Stimulated activated CD8-positive, alpha-beta memory T cell treated with anti-CD3 and anti-CD28 coated beads, Interleukin-12 subunit alpha, Interleukin-12 subunit beta, amount 100 ng/mL, for 1 hour (primary cell): ENCODE measurements at places on chromosomes 12 and 14.

- DNase-seq: no peak
Measured at GRCh38 chr12:71949646-71950045, 11.0 kb downstream of the TPH2 start.

GRCh38 chr12:27000961-27001360 is 13.2 kb downstream of the TM7SF3 start:
- no peak for DNase-seq

DNA sequence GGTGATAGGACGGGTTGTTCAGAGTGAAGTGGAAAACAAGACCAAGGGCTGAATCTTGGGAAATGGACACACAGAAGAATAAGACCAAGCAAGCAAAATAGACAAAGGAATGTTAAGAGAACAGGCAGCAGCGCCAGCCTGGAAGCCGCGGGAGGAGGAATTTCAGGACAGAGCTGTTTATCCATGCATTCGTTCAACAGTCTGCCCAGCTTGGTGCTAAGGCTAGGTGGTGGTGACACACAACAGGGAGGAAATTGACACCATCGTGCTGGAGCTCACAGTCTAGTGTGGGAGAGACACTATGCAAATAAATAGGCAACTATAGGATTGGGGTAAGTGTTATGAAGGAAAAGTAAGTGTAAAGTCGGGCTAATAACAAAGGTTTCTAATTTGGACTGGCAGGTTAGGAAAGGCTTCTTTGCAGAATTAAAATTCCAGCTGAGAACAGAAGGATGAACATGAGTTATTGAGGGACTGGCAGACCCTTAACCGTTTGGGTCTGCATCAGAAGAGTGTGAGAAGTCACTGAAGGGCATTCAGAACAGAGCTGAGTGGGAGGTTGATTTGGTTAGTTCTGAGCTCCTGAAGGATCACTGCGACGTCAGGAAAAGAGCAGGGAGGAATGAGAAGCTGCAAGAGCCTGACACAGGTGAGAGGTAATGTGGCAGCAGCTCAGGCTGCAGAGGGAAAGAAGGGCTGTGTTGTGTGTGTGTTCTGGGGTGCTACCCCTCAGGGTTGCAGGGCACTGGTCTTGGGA is 242.6 kb upstream of the FKBP4 start:
- DNase-seq: no peak

GRCh38 chr14:74910556-74910955 is 12.5 kb downstream of the RPS6KL1 start:
- no peak for DNase-seq

GRCh38 chr12:104694161-104694560 is 237.4 kb downstream of the CHST11 start:
- DNase-seq: no peak

DNA sequence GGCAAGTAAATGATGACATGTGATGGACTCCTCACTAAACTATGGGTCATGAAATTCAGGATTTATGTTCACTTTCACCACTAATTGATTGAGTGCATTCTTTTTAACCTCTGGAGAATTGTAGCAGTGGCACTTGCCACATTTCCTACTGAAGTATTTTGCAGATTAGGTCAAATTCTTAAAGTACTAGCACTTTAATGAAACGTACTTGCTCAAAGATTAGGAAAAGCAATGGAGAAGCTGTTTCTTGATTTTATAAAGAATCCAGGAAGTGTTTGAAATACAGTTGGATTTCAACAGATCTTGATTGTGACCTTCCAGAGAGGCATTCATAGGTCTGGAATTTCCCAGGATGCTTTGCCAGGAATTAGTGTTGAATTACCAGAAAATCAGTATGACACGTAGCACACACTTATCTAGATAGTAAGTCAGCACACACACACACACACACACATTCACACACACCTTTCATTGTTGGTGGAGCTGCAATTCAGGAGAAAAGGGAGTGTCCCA is 162.6 kb downstream of the MYRFL start:
- no peak for DNase-seq

DNA sequence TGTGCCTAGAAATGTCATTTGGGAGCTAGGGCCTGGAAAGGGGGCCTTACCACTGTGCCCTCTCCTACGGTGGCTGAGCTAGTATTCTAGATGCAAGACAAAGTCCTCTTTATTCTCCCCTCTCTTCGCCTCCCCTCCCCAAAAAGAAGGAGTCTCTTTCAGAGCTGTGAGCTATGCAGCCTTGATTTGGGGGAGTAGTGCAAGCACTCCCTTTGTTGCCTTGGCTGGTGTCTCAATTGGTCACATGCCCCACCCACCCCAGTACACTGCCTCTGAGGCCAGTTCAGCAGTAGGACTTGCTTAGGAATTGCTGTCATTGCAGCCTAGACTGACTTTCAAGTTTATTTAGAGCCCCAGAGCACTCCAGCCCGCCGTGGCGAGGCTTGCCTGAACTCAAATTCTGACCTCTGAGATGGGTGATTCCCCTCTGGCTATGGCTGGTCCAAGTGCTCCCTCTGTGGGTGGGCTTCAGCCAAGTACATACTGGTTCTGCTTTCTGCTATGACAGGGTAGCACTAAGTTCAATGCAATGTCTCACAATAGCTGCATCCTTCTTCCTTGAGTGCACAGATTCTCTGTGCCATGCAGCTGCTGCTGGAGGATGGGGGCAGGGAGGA is 37.0 kb upstream of the FBXO33 start:
- DNase-seq: peak; percentile 13

DNA sequence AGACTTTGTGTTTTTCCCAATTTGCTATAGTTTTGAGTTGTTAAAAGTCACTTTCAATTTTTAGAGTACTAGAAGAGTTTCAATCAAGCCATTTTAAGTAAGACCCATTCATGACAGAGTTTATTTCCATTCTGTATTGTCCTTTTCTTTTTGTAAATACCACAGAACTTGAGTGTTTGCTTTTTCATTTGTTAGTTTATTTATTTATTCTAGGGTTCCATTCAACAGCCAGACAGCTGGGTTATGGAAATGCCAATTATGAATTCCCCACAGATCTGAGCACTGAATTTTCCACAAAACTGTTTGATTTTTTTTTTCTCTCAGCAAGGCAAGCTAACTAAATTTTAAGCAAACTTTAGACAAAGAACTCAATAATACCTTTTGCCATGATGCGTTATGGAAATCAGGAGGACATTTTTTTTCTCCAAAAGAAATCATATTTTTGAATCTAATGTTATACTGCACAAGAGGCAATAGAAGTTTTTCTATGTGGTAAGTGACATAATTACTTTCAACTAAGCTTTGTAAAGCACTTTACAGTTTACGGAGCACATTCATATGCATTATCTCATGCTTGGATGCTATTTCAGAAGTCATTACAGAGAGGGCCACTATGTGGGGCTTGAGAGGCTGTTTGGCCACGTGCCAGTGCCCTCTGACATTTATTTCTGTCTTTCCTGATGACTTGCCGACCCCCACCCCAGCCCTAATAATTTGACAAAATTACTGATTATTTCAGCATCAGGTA is 181.5 kb downstream of the VRK1 start:
- no peak for DNase-seq

DNA sequence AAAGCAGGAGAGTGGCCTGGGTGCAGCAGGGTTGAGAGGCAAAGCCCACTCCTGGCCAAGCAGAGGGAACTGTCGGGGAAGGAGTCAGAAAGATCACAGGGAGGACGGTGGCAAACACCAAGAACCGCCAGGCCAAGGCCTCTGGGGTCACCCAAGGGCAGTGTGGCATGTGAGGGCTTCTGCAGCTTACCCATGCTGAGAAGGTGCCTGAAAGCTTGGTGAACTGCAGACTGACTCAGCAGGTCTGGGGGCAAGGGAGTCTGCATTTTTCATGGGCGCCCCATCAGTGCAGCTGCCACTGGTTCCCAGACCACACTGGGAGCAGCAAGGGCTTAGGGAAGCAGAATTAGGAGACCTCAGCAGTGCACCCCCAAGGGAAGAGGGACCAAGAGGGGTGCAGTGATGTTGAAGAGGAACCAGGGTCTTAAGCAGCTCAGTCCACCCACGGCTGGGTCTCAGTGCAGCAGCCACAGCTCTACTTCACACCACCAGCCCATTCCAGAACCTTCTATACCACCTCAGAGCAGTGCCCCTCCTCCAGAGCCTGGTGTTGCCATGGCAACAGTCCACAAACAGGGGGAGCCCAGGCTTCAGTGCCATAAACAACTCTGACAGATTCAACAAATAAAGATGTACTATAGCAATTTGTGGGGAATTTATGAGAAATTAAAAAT is 59.4 kb downstream of the ITPK1 start:
- no peak for DNase-seq

DNA sequence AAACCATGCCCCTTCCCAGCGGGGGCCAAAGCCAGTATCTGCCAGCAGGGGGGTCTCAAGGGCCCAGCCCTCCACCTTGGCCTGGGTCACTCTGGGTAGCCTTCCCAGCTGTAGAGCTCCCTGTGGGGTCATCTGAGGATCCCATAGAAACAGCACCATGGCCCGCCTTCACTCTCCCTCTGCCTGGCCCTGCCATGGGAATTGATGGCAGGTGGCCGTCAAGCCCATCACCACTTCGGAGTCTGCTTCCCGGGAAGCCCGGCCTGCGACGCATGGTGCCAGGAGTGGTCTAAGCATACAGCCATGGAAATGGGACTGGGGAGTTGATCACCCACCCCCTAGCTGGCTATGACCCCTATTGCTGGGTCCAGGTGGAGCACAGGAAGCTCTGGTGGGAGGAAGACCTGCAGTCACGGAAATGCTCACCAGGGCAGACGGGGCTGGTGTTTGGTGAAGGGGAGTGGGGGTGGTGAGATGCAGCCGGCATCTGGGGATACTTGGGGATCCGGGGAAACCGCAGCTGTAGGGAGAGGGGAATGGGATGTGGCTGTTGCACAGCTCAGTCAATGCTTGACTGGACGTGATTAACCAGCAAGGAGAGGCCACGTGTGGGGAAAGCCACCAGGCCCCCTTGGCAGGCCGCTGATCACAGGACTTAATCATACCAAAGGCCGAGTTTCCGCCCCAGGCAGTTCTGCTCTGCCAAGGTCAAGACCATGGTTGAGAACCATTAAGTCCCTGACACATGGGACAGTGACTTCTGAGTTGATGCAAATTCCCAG is 52.2 kb upstream of the DIO3 start:
- no peak for DNase-seq

- DNase-seq: no peak
Measured at GRCh38 chr14:23667134-23667533, 31.0 kb downstream of the DHRS2 start.

- no peak for DNase-seq
Measured at GRCh38 chr14:71959055-71959454, 26.8 kb downstream of the RGS6 start.

GRCh38 chr14:83874662-83875061 is 1655.3 kb upstream of the FLRT2 start:
- no peak for DNase-seq

DNA sequence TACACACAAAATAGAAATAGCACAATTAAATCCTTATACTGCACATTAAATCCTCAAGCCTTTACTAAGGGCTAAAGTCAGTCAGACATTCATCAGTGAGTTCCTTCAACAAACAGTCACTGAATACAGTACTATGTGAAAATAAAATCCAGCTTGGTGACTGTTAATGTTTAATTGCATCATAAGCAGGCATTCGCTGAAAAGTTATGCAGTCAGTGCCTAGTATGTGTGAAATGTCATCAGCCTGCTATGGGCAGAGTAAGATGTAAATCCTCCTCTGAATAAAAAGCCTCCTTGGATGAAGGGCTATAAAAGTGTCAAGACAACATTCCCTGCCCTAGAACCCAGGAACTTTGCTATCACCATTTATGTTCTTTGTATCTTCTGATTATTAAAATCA is 116.4 kb downstream of the PRICKLE1 start:
- no peak for DNase-seq

DNA sequence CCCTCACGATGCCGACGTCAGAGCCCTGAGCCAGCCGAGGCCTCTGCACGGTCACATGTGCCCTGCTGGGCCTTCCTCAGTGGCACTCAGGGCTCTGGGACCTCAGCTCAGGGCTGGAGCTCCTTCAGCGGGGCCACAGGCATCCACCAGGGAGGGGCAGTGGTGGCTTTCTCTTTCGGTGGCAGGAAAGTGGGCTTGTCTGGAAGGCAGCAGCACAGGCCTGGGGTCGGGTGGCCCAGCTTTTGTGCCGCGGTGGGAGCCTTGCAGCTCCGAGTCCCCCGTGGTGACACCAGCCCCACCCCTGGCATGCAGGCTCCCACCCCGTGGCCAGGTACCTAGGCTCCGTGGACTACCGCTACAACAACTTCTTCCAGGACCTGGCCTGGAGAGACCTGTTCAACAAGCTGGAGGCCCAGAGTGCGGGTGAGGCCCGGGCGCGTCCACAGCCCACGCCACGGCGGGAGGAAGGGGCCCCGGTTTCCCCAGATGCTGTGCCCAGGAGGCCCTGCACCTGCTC is 14.2 kb upstream of the TEX22 start:
- DNase-seq: no peak

DNA sequence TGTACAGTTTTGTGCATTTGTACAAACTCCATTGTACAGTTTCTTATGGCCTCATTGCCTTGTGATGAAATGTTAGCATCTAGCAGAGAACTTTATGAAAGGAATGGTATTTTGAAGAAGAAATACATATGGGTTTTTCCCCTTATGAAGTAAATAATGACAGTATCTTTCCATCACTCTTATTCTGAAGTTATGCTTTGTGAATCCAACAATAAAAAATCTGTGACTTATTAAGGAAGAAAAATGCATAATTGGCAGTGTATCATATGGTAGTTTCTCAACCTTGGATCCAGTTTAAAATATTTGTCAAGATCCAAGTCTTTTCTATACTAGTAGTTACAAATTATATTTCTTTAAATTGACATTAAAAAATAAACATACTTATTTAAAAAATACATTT is 859.1 kb upstream of the FLRT2 start:
- no peak for DNase-seq

DNA sequence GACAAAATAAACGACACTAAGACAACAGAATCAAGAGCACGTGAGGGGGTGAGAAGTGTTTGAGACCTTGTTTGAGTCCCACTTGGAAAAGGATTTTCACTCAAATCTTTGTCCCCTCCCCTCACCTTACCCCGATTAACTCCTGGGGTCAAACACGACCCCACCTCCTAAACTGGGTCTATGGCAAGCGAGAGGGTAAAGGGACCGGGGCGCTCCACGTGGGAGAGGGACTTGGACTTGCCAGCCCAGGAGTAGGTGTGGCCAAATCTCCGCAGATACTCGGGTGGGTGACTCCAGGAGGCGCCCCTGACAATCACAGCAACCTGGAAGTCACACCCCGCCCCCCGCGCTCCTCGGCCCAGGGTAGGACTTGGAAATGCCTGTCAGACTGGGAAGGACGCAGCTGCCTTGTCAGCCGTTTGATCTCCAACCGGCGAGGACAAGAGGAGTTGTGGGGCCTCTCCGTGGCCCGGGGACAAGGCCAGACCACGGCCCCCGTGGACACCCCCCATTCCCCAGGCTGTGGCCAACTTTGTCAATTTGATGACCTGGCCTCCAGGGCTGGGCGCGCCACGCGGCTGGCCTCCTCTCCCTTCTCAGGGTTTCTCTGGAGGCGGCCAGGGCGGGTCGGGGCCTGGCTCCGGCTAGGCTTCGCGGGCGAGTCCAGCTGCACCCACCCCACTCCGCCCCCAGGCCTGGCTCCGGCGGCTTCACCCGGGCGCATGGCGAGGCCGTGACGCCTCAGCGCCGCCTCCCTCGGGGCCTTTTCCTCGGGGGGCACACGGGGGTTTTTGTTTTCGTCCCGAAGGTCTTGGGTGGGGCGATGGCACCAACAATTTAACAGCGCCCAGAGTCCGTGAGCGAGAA is 1.1 kb upstream of the BCL11B start:
- DNase-seq: no peak

- no peak for DNase-seq
Measured at GRCh38 chr14:72332046-72332445, 399.8 kb downstream of the RGS6 start.

GRCh38 chr14:97604731-97605130 is 807.5 kb downstream of the VRK1 start:
- no peak for DNase-seq
